ENCODE measurements at places on chromosomes 16 and 17.
A peak's percentile ranks its signal among the peaks of the same experiment; 100 is the strongest.

DNA sequence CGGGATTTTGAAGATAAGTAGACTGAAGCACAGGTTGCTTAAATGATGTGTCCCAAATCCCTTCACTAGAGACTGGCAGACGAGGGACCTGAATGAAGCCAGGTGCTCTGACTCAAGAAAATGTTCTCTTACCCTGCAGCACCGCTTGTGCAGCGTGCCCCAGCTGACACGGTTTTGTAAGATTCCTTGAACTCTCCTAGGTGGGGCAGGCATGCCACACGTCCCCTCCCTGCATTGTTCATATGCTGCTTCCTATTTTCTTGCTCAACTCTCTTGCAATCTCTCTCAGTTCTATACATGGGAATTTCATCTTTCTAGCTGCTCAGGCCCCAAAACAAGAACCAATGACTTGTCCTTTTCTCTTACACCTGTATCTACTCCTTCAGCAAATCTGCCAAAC is 22.1 kb upstream of the HNF1B start:
- no peak for DNase-seq

GRCh38 chr17:48500435-48501426 is 30.1 kb downstream of the HOXB1 start:
- DNase-seq, result no peak

DNA sequence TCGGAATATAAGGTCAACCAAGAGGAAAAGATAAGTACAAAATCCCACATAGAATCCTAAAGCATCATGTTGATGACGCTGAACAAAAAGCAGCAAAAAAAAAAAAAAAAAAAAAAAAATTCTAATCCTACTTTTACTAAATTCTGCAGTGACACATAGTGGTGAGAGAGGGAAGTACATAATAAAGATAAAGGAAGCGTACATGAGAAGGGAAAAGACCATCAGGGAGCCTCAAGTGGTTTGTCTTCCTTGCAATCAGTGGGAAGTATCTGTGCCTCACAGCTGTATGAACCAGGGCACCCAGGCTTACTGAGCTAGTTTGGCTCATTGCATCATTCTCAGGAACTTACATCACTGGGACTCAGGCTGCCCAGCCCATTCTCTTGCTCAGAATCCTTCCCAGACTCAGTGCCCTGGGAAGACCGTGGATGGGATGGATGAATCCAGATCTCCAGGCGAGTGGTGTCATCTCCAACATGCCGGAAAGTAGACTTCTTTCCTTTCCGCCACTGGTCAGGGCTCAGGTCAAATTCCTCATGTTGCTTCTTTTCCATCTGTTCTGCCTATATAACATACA is 21.2 kb downstream of the SMG6 start:
- DNase-seq, result no peak

DNA sequence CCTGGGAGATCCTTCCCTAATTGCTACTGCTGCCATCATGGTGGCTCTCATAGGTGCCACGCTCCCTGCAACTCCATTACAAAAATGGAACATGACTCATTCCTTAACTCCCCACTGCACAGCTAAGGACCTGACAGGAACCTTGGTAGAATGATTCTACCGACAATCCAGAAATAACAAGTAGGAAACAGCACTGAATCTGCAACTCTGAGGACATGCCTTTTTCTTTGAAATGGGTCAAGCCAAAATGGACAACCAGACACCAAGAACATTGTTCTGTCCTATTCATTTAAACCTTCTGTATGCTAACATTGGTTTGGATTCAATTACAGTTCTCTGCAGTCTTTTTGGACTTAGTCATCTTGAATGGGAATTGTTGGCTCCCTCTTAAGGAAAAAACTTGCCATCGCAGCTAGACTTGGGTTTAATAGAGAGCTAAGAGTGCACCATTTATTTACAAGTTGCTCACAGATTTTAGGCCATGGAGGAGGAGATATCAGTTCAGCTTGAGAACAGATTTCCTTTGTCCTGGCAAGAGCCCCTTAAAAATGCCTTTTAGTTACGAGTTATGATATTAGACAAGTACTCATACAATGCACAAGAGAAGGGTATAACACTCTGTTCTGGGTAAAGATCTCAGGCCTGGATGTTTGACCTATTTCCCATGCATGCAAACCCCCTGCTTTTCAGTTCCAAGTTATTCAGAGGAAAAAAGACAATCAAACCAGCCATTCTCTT is 20.9 kb upstream of the NSRP1 start:
- DNase-seq, result peak; percentile 28

All from activated naive CD4-positive, alpha-beta T cell treated with anti-CD3 and anti-CD28 coated beads, Interleukin-2, amount 10 ng/mL, durations not matched to agents 7 days and 5 days (primary cell).